ENCODE measurements at places on chromosomes 7 and 10.

DNA sequence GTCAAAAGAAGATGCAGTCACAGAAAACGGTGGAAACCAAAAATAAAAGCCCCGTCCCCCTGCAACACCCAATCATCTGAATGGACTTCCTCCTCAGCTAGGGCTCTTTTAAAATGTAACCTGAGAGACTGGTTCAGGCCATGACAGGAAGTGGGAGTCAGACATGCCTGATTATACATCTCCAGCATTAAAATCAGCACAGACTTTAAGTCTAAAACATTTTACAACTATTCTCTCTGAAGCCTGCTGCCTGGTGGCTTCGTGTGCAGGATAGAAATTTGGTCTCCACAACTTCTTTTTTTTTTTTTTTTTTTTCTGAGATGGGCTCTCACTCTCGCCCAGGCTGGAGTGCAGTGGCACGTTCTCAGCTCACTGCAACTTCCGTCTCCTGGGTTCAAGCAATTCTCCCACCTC lies 30.3 kb downstream of the HACD1 start:
- no peak for DNase-seq

DNA sequence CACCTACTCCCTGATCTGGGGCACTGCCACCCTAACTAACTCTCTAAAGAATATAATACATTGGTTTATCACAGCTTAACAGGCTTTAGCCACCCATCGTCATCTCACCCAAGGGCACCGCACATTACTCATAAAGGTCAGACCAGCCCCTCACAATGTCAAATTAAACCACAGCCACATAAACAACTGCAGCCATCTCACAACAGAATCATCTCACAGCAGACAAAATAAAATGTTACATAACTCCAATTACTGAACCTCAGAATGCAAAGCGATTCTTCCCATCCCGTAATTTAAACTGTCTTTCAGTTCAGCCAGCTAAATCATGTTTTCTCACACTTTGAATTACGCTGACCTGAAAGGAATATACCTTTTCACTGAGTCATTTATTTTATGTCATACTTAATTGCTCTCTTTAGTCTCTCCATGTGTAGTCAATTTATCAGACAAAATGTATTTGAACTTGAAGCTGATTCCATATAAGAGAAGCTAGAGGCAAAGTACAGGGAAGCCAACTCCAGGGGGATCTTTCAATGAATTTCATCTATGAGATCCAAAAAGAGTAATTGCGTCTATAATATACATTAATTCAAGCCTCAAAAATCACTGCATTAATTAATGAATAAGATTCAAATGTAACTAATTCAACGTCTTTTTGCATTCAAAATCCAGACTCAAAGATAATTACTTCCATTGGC lies 96.9 kb upstream of the NEBL start:
- peak; percentile 42 for DNase-seq

- no peak for DNase-seq
Observed at GRCh38 chr7:119197172-119197876, 972.8 kb downstream of the ANKRD7 start.

GRCh38 chr10:124302951-124303505 lies 115.7 kb downstream of the OAT start:
- no peak for DNase-seq
